Neural progenitor cell (in vitro differentiated cells): ENCODE measurements at places on chromosomes 12 and 14. TPM values are rescaled to one million over a fixed set of nuclear protein-coding genes. Genes with fewer than 3 reads are reported as not detected.

DNA sequence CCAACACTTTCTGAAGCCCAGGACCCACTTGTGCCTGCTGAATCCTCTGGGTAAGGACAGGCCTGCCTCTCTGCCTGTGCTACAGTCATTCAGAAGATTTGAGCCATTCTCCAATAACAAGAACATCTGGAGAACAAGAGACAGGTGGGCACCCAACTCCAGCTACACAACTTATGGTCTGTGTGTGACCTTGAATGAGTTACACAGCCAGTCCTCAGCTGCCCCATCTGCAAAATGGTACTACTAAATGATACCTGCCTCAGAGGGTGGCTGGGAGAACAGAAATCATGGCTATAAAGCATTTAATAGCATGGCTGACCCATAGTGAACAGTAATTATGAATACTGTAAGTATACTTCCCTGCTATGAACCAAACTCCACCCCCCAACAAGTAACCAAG lies 4.2 kb downstream of the CKAP4 start:
- no peak for DNase-seq

- no peak for DNase-seq
These were observed 9.0 kb downstream of the SERPINA6 start for GRCh38 chr14:94313991-94314655.

DNA sequence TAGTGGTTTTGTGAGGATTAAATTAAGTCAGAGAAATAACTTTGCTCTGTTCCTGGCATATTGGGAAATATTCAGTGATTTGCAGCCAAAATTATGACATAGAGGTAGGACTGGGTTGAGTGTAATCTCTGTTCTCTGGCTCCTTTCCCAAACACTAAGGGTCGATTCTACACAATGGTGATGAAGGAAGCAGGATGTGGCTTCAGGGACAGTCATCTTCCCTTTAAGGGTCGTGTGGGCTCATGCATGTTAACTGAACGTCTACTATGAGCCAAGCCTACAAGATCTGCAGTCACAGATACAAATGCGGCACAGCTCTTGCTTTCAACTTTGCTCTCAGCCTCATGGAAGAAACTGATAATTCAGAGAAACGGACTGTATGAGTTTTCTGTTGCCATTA lies 381.6 kb downstream of the VRK1 start:
- DNase-seq: no peak

GRCh38 chr14:50062438-50063085 lies 53.8 kb downstream of the VCPKMT start:
- DNase-seq: no peak

BMP4 gene
- 11.0 and 18.4 TPM in 2 replicates for total RNA-seq

POU6F1 gene
- total RNA-seq: 1.6 TPM in 2 replicates
